ENCODE measurements at places on chromosomes 7 and 10.

DNA sequence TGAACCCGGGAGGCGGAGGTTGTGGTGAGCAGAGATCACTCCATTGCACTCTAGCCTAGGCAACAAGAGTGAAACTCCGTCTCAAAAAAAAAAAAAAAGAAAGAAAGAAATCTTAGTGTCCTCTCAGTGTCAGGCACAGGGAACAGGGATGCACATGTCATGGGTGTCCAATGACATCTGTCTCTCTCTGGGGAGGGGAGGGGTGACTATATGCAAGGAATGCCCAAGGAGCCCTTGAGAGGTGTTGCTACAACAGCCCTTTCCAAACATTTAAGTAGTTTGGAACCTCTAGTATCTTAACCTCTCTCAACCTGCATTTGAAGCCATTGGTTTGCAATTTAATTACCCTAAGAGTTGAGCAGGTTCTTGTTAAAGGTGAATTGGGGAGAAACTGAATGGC, 28.9 kb downstream of the PDLIM1 start:
- no peak for DNase-seq

- no peak for DNase-seq
Measured at GRCh38 chr10:105697290-105697780, 1056.2 kb downstream of the SORCS3 start.

DNA sequence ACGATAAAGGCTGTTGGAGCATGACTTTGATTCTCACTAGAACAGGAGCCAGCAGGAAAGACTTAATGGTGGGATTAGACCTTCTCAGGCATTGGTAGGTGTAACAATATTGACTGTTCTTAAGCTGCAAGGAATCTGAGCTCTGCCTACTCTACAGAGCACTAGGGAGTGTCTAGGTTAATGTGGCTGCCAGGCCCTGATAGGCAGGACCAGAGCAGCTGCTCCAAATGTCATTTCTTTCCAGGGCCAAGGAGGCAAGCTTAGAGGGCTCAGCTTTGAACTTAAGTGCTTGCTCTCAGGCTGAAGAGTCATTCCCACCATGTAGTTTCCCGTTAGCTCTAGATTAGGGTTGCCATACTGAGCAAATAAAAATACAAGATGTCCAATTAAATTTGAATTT, 96.8 kb downstream of the RAB18 start:
- DNase-seq: no peak

DNA sequence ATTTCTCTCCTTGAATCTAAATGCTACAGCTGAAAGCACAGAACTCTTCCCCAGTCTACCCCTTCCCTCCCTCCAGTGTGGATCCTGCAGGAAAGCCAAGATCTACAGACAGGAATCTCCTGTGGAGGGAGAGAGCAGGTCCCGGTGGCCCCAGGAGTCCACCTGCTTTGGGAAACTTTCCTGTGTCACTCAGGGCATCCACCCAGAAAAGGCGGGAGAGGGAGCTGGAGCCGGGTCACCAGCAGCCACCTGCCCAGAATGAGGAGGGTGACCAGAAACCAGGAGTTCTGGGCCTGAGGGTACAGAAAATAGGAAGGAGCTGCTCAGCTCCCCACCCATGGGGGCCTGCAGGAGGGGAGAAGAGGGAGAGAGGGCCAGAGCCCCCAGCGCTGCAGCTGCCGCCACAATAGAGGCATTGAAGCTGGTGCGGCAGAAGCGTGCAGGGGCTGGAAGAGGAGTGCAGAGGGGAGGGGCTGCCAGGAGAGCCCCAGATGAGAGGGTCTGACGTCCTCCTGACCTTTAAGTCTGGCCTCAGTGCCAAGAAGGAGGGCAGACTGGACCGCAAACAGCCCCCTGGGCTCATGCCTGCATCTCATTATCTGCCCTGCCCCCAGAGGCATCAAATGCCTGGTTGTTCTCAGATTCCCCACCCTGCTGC, 56.3 kb upstream of the TMEM72 start:
- DNase-seq: no peak

DNA sequence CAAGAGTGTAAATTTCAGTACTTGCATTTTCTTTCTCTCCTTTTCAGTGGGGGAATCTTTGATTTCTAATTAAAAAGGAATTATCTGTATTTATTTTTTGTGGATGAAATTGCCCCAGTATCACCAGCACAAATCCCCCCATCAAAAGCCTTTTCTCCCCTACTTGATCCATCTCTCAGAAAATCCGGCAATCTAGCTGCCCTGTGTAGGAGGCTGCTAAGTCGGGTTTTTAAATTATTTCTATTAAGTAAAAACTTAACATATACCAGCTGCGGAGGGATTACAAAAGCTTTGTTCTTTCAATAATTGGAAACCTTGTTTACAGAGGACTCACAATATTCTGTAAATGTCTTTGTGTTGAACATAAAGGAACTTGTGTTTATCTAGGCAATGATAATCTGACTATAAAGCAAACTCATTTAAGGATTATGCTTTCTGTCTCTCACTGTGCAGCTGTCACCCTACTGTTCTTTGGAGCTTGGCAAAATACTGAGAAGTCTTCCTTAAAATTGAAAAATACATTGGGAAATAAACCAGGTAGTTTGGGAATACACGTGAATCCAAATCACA, 177.4 kb upstream of the PRR15 start:
- DNase-seq: no peak
